ENCODE measurements at places on chromosomes 2 and 18. TPM values are rescaled to one million over a fixed set of nuclear protein-coding genes. Genes with fewer than 3 reads are reported as not detected.
A peak's percentile ranks its signal among the peaks of the same experiment; 100 is the strongest.

DNA sequence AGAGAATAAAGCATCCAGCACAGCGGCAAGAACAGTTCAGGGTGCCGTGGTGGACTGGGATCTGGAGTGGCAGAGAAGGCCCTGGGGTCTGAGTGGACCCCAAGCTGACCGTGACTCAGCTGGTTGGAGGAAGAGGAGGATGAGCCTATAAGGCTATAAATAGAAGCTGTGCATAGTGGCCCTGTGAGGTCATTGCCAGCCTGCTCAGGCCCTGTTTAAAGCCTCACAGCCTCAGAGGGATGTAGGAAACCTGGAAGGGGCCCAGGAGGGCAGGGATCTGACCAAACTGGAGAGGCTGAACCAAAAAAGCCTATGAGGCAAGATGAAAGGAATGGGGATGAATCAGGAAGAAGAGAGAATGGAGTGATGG, 11.3 kb upstream of the DES start:
- no peak for DNase-seq

GRCh38 chr2:102233132-102233884, 46.5 kb downstream of the IL1RL2 start:
- no peak for DNase-seq

DNA sequence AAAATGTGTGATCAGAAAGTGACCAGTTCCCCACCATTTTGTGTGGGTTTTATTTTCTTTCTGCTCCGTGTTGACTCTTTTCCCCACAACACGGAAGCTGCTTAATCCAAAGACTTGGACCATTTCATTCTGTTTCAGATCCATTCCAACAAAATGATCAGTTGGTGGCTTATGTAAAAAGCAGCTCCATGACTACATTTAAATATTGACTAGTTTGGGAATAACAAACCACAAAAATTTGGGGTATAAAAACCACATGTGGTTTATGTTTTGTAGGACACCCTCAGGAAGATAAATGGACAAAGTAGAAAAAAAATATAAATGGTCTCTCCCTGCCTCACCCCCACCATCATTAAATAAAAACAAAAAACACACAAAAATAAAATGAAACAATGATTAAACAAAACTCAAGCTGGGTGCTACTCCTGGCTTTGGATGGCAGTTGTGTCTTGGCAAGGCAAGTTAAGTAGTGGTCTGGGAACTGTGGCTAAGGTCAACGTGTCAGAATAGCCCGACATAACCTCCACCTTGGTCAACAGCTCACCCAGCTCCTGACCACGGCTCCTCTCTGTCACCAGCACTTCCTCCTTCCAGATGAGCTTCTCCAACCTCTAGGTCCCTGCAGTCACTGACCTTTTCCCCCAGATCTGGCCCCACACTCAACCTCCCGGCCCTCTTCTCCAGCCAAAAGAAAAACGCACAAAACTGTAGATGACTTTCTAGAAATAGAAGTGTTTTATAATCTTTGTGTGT, 12.8 kb upstream of the WIPF1 start:
- DNase-seq: no peak

GRCh38 chr2:181104512-181105115, 124.2 kb downstream of the UBE2E3 start:
- no peak for DNase-seq

DNA sequence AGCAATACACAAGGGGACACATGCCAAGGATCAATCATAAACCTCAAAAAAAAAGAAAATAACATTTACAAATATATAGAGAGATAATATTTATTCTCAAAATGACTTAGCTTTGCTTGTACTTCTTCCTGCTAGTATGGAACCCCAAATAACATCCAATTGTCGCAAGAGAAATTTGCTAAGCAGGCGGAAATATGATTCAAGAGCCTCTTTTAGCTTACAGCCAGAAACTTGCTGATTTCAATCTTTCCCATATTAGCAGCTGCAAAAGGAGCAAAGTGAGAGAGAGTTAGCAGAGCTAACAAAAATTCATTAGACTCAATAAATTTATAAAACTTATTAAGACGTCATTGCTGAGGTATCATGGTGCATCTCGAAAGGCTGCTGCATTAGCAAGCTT, 294.9 kb downstream of the FSIP2 start:
- no peak for DNase-seq

- no peak for DNase-seq
Observed at GRCh38 chr18:65235966-65236624, 514.7 kb upstream of the CDH7 start.

- no peak for DNase-seq
Observed at GRCh38 chr2:220279840-220280239, 652.4 kb downstream of the SLC4A3 start.

DNA sequence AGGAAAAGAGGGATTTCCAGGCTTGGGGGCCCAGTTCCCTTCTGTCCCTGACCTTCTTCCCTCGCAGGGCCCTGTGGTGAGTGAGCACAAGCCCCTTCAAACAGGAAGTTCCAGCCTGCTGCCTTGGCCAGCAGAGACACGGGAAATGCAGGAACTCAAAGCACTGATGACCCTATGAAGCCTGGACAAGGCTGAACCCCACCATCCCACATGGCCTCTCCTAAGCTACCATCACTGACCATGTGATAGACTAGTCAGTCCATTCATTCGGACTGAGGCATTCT, 196.4 kb downstream of the TNS1 start:
- no peak for DNase-seq

- DNase-seq: no peak
Observed at GRCh38 chr2:191790737-191791136, 56.2 kb downstream of the CAVIN2 start.

GRCh38 chr2:205930209-205930608, 155.8 kb downstream of the INO80D start:
- DNase-seq: no peak

GRCh38 chr2:133561045-133561852, 7.0 kb downstream of the NCKAP5 start:
- no peak for DNase-seq

- DNase-seq: no peak
Observed at GRCh38 chr2:202030691-202031090, 3.0 kb upstream of the FZD7 start.

DNA sequence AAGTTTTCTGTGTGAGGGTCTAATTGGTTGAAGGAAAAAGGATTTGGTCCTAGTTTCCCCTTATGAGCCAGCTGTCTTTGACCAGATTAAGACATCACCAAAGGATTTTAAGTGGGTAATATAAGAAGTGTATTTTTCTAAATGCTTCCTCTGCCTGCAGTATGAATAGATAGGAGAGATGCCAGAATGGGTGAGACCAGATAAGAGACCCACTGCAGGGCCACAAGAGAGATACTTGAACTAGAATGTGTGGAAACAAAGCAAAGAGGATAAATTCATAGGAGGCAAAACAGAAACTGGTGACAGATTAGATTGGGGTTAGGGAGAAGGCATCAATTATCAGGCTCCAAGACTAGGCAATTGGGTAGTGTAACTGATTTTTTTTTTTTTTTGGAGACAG, 1.1 kb upstream of the HDHD2 start:
- DNase-seq: no peak

- DNase-seq: no peak
Observed at GRCh38 chr2:185610301-185610700, 128.3 kb upstream of the FSIP2 start.

GRCh38 chr2:120885321-120885720, 149.7 kb downstream of the GLI2 start:
- no peak for DNase-seq

DNA sequence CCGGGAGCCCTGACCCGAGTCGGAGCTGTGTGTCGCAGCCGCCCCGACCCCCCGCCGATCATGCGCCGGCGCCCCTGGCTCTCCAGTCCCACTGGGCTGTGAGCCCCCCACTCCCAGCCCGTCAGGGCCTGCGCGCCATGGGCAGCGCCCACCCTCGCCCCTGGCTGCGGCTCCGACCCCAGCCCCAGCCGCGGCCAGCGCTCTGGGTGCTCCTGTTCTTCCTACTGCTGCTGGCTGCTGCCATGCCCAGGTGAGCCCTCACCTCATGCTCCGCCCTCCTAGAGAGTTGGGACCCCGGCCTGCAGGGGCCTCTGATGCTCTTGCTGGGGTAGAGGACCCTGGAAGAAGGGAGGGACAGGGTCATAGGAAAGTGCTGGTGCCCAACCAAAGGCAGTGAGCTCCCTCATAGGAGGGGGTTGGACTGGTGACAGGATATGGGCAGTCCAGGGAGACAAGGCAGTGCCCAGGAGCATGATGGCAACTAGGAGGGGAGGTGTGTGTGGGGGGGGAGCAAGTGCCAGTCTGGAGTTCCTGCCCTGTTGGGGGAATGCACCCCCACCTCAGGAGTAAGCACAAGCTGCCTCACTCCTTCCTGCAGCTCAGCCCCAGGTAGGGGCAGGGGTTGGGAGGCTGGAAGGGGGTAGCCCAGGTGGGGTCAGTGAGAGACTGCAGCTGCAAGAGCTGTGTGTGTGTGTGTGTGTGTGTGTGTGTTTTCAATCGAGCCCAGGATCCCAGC, 375 bp downstream of the WNT10A start:
- DNase-seq: no peak

GRCh38 chr2:191109888-191110287, 40.9 kb downstream of the STAT4 start:
- no peak for DNase-seq

- DNase-seq: no peak
Observed at GRCh38 chr18:48106976-48107781, 176.7 kb upstream of the SMAD2 start.

DNA sequence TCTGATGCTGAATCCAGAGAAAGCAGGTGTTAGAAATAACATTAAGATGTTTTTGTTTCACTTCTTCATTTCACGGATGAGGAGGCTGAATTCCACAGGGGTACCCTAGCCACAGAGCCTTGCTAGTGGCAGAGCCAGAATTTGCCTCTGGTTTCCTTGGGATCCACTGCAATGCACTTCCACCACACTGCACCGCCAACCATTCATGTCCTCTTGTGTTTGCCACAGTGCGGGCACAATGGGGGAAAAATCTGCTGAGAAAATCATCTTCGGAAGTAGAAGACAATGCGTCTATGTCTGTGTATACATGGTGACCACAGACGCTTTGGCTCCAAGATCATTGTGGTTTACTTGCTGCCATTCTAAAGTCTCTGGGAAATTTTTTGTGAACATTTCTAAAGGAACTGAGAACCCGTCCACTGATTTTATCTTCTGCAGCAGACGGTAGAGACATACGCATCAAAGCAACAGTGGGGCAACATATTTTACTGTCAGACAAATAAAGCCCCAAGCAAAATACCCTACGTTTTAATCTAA, 14.9 kb downstream of the ICOS start:
- peak; percentile 52 for DNase-seq

- peak; percentile 37 for DNase-seq
Observed at GRCh38 chr18:2906704-2907549, 60.1 kb downstream of the EMILIN2 start.

GRCh38 chr18:48770243-48770642, 180.5 kb downstream of the SMAD7 start:
- DNase-seq: no peak

DNA sequence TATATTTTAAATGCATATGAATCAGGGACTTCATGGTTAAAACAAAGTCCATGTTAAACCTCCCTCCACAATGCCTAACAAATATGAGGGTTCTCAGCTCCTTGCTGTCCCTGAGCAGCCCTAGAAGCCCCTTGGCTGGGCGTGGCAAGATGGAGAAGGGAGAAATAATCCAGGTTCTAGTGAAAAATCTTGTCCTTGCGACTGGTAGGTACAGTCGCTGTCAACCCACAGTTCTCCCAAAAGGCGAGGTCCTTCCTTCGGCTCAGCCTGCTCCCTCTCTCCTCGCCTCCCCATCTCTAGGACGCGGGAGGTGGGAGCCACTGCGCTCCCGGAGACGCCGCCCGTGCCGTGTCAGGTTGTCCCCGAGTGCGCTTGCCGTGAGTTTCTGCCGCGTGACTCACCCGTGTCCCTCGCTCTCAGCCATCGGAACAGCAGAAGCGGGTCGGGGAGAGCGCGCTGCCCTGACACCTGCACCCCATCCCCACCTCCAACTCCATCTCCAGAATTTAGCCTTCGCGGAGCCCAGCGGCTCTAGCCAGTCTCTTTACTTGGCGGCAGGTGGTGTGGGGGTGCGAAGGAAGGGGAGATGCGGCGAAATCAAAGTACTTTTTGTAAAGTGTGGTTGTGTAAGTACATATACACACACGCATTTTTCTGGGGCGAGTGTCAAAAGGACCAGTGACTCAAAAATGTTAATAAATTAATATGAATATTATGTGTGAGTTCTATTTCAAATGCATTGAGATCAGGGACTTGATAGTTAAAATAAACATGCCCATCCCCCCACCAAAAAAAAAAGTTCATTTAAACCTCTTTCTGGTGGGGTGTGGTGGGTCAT, 65.1 kb upstream of the TMEM17 start:
- no peak for DNase-seq

DNA sequence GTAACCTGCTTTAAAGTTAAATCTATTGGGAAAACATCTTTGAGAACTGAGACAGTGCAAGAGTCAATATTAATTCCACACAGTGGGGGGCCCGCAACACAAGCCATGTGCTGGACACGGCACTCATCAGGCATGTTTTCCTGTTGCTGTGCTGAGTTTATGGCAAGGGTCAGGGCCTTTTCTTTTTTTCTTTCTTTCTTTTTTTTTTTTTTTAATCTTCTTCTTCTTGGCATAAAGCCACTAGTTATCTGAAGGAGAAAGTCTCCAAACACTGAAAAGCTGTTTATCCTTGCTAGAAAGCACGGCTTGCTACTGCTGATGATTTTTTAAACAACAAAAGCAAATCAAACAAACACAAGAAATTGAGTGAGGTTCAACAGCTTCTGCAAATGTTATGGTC, 252.1 kb downstream of the ZNF521 start:
- no peak for DNase-seq

DNA sequence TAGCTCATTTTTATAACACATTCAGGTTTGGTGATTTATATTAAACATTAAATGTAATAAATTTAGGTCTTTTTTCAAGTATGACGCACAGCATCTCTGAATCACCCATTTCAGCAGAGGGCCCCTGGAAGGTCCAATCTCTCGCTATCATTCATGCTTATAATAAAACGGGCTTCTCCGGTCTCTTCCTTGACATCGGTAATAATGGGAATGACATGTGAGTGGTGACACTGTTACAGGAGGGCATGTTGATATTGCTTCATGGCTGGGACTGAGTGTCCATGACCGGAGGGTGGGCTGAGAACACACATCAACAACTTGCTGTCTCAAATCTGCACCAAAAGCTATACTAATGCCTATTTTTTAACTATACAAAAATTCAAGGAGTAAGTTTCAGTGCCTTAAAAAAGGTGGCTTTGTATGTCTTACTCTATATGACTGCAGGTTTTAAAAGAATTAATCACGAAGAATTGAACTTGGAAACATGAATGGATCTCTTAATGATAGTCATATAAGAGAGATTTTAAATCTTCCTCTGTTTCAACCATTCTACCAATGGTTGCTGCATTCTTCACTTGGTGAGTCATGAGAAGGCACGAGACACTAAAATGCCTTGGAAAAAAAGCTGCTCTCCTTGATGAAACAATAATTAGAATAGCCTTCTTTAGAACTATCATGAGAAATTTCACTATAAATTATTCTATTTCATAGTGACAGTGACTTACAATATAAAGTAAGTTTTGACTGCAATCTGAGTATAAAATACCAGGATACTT, 101.9 kb upstream of the NRP2 start:
- no peak for DNase-seq

- DNase-seq: no peak
Observed at GRCh38 chr2:167860082-167860481, 387.3 kb downstream of the STK39 start.

Gene TMEFF2
- total RNA-seq: not detected

Gene CFAP210
- 3.7 TPM for total RNA-seq

Gene DSEL
- 1.1 TPM for total RNA-seq

Gene ANXA4
- total RNA-seq: 11.4 TPM

Gene FOXI3
- total RNA-seq: not detected

Gene VWA3B
- total RNA-seq: not detected

Gene PLEKHH2
- total RNA-seq: not detected
